ENCODE measurements at places on chromosomes 1 and 21. TPM values are rescaled to one million over a fixed set of nuclear protein-coding genes. Genes with fewer than 3 reads are reported as not detected.

The C1orf141 gene
- not detected for polyA plus RNA-seq

The MAN1C1 gene
- 3.5 TPM for polyA plus RNA-seq

The KIAA1614 gene
- polyA plus RNA-seq: not detected

The ARHGEF16 gene
- not detected for polyA plus RNA-seq

The NBPF6 gene
- not detected for polyA plus RNA-seq

The KANK4 gene
- polyA plus RNA-seq: not detected

The JAM2 gene
- polyA plus RNA-seq: not detected

The KRTAP21-2 gene
- not detected for polyA plus RNA-seq

The RGSL1 gene
- polyA plus RNA-seq: not detected

The PRAMEF10 gene
- not detected for polyA plus RNA-seq

The RGS8 gene
- not detected for polyA plus RNA-seq

The FCGR2B gene
- 0.53 TPM for polyA plus RNA-seq

The SHISAL2A gene
- polyA plus RNA-seq: 8.0 TPM

Data from CD4-positive, CD25-positive, alpha-beta regulatory T cell (primary cell).